ENCODE measurements at places on chromosomes 4 and X.

DNA sequence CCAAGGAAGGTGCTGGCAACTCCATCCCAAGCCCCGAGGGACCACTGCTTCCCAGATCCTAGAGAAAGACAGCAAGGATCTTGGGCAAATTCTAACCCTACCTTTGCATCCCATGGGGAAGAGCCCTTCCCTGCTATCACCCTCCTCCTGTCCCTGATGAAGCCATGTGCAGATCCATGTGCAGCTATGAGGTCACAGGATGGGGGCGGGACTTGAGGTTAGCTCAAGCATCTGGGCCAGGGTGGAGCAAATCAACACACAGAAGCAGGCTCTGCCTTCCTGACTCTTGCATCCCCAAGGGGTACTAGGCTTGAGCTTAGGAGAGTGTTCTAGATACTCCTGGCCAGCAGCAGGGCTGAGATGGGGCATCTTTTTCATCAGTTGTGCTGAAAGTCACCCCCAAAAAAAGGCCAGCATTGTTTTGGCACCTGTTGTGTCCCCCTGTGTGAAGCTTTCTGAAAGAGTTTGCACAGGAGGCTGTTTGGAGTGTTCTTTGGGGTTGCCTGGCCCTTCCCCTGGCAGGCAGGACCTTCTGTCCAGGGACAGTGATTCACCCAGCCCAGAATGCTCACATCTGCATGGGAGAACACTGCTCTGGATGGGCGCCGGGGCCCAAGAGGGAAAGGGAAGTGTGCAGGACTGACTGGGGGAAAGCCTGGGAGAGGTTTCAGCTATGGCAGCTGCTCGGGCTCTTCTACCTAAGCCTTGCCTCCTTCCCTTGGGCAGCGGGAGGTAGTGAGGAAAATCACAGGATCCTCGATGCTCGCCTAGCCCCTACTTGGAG lies 50.8 kb downstream of the PRPS1 start:
- no peak for DNase-seq

DNA sequence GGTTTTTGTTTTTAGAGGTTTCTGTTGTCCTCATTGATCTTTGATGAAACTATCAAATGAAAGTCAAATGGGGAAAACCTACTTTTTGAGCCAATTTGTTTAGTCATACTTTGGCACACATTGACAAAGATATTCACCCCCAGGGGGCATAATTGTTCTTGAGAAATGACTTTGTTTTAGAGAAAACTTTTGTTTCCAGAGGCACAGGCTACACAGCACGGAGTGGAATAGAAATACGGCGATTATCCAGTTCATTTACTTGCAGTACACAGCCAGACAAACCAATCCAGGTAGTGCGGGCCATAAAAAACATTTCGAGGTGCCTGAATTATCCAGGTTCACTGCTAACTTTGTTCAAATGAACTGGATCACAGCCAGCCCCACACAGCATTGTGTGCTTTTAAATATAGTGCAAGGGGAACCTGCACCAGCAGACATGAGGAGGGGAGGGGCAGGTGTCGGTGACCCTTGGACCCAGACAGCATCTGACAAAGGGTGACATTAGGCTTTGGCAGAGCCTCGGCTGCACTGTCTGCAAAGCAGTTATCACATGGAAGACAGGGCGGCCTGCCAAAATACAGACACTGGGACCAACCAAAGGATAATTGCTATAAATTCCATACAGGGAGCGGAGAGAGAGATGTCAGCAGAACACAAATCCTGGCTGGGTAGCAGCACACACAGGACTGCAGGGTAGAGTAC lies 179.6 kb upstream of the NOCT start:
- DNase-seq = peak; percentile 5

GRCh38 chrX:103999234-103999633 lies 14.3 kb downstream of the H2BW1 start:
- DNase-seq = no peak

- no peak for DNase-seq
Measured at GRCh38 chr4:2785613-2786012, 7.3 kb upstream of the SH3BP2 start.

GRCh38 chr4:143616771-143617170 lies 83.7 kb downstream of the FREM3 start:
- DNase-seq = peak; percentile 26
